Stimulated activated CD4-positive, alpha-beta T cell treated with anti-CD3 and anti-CD28 coated beads, TNF-alpha, amount 100 ng/mL, for 24 hours (primary cell): ENCODE measurements at places on chromosomes 3 and 15.

GRCh38 chr15:80121546-80121945 is 31.3 kb upstream of the FAH start:
- DNase-seq = no peak

DNA sequence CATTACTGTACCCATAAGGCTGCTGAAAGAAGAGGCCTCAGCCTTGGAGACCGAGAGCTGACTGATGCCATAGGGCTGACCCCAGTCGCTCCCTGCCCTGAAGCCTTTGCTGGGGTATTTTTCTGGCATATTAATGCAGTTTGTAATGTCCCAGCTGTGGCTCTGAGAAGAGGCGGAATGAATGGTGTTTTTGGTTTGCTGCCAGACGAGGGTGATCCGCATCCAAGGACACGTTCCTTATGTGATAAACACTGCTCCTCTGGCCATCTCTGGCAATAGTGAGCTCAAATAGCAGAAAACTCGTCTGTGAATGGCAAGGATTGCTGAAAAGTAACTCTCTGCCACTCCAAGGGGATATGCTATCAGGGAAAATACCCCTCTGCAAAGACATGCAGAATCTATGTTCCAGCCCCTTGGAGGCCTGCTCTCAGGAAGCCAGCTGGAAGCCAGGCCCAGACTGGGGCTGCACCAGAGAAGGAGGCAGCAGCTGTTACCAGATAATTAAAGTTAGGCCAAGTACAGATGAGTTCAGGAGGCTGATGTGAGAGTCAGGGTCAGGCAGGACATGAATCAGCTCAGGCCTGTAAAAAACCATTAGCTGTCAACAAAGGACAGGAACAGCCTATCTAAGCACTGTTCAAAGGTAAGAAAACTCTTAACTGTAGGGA is 28.9 kb upstream of the KLHL6 start:
- DNase-seq = no peak

- no peak for DNase-seq
Measured at GRCh38 chr3:18346097-18346496, 79.0 kb downstream of the SATB1 start.

DNA sequence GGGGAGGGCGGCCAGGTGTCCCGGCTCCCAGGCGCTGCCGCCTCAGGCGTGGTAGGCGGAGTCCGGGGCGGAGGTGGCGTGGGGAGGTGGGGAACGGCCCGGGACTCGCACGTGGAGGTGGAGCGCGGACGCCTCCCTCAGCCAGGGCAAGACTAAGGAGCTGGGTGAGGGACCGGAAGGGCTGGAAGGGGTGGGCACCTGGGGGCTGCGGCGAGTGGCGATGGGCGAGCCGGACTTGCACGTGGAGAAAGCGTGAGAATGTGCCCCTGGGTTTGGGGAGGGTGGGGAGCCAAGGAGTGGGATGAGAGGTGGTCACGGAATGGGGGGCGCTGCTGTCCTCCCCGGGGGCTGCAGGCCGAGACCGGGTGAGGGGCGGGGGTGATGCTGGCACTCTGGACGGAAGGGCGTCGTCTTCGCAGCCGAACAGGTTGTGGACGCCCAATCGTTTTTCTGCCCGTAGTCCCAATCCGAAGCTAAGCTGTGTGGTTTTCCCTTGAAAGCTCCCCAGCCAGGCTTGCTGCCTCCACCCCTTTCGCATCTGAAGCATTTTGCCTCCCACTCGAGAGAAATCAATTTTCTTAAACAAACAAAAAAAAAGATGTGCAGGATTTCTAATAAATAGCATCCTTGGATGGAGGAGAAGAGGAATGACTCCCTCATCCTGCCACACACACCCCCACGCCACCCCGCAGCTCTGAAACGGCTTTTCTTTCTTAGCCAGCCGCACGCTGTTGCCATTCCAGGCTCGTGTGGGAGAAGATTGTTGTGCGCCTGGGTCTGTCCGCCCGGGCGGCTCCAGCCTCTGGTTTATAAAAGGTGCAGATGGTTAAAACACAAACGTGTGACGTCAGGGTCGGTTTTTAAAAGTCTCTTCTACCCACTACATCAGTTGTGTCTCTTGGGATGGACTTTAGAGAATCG is 62.5 kb upstream of the ANKRD28 start:
- peak; percentile 40 for DNase-seq

DNA sequence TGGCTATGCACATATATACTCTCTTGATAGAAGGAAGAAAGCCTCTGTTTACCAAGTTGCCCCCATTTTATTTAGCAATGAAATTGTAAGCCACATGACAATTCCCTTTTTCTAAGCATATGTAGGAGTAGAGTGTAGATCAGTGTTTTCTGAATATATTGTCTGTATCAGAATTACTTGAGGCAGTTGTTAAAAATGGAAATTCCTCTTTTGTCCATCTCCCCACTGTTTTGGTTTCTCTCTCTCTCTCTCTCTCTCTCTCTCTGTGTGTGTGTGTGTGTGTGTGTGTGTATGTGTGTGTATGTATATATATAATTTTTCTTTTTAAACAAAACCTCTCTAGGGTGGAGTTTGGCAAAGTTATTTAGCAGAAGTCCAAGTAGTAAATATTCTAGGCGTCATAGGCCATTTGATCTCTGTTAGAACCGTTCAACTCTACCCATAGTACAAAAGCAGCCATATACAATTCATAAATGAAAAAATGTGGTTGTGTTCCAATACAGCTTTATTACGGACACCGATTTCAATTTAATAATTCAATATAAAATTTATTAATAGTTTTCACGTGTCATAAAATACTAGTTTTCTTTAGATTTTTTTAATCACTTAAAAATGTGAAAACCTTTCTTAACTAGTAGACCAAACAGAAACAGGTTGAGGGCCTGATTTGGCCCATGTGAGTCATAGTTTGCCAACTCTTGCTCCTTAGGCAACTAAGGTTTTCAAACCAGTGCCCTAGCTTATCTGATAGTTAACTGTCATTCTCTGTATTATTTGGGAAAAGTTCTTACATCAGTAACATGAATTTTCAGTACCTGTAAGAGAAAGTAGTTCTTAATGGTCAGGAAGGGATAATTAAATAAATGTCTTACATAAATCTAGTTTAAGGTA is 39.8 kb downstream of the UBE2E1 start:
- DNase-seq = no peak

- no peak for DNase-seq
Measured at GRCh38 chr3:140363801-140364200, 314.1 kb upstream of the TRIM42 start.

- no peak for DNase-seq
Measured at GRCh38 chr3:128271536-128272332, 118.5 kb downstream of the EEFSEC start.

DNA sequence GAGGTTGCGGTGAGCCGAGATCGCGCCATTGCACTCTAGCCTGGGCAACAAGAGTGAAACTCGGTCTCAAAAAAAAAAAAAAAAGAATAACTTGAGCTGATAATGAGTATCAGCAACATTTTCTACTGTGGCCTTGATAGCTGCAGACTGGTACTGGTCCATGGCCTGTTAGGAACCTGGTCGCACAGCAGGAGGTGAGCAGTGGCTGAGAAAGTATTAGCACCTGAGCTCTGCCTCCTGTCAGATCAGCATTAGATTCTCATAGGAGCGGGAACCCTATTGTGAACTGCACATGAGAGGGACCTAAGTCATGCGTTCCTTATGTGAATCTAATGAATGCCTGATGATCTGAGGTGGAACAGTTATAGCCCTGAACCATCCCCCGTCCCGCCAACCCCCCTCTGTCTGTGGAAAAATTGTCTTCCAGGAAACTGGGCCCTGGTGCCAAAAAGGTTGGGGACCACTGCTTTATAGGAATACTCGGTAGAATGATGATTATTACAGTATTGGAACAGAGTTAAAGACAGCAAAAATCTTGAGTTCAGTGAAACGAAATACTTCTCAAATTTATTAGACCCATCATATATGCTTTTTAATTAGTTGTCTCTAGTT is 126.0 kb downstream of the ZNF609 start:
- no peak for DNase-seq

GRCh38 chr3:72543246-72543645 is 305.0 kb downstream of the SHQ1 start:
- DNase-seq = no peak

GRCh38 chr3:5531741-5532290 is 344.3 kb downstream of the EDEM1 start:
- no peak for DNase-seq

DNA sequence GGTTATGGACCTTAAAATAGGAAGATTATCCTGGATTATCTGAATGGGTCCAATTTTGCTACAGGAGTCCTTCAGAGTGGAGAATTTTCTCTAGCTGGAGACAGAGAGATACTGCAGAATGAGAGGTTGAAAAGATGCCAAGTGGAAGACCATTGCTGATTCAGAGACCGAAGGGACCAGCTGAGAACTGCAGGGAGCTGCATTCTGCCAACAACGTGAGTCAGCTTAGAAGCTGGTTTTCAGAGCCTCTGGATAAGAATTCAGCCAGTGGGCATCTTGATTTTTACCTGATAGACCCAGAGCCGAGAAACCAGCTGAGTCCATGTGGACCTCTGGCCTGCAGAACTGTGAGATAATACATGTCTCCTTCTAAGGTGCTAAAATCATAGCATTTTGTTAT is 234.0 kb downstream of the NR2F2 start:
- DNase-seq = no peak

GRCh38 chr3:133478624-133479023 is 78.8 kb downstream of the BFSP2 start:
- no peak for DNase-seq

GRCh38 chr3:24128199-24129005 is 183.3 kb downstream of the NR1D2 start:
- DNase-seq = no peak

DNA sequence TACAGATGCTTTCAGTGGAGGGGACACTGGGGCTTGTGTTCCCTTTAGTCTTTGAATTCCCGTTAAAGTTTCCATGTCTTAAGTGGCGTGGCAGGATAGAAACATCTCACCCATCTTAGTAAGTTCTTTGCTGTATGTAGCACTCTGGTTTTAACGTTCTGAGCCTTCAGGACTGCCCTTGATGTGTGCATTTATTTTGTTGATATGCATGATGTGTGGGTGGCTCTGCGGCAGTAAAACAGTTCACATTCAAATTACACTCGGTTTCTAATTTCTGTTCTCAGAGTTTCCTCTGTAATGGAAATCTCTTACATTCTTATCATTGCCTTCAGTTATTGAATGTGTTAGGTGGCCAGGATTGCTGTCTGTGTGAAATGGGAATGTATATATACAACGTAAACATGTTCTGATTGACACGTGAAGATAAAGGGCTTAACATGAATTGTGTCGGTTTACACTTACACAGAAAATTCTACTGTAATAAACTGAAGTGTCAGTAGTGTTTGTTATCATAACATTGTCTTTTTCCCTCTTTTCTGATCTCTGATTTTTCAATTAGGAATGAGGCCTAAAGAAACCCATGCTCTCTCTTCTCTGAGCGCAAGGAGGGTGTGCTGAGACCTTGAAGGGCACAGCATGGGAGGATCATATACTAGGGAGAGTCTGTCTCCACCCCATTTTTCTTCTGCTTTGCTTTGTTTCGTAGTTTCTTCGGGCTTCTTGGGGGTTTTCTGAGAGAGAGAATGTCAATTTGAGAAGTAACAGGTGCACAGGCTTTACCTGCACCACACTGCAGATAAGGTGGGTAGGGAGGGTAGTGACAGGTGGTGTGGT is 51.5 kb downstream of the IGF1R start:
- no peak for DNase-seq

DNA sequence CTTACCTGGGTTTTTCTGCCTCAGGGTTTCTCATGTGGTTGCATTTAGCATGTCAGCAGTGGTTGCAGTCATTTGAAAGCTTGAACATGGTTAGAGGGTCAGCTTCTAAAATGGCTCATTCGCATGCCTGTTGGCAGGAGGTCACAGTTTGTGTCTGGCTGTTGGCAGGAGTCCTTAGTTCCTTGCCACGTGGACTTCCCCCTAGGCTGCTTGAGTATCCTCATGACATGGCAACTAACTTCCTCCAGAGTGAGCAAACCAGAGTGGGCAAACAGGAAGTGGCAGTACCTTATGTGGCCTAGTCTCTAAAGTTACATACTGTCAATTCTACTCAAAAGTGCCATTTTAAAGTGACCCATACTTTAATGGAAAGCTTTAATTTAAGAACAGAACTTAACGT is 3.4 kb upstream of the UNC13C start:
- DNase-seq = no peak

DNA sequence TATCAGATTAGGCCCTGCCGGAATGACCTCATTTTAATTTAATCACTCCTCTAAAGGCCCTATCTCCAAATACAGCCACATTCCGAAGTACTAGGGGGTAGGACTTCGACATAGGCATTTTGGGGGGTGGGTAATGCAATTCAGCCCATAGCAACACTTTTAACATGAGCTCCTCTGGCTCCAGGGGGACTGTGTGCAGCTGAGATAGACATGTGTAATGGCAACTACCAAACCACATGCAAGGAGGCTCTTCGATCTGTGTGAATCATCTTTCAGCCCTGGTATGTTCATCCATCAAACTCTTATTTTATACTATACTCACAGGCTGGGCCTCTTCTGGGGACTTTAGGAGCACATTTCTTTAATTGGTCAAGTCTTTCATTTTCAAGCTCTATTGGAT is 57.4 kb upstream of the PPARG start:
- DNase-seq = no peak

- no peak for DNase-seq
Measured at GRCh38 chr15:45854455-45855202, 219.8 kb downstream of the SQOR start.

- no peak for DNase-seq
Measured at GRCh38 chr3:180290300-180290699, 253.6 kb upstream of the PEX5L start.

- DNase-seq = no peak
Measured at GRCh38 chr3:129971351-129972052, 3.0 kb upstream of the TRH start.

GRCh38 chr3:65996589-65996988 is 42.1 kb downstream of the MAGI1 start:
- no peak for DNase-seq

DNA sequence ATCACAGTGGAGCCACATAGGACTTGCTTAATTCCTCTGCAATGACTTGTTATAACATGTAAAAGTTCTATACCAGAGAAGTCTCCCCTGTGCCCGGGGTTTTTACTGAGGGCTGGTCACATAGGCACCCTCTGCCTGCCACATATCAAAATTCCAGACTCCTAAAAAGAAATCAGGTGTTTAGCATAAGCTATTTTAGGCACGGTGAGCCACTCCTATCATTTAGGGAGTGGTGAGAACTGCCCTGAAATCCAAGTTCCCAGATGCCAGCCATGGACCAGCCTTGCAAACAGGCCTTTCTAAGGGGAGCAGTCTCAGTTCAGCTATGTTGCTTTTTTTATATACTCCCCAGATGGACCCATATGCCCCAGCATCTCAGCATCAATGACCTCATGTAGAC is 130.3 kb downstream of the THSD4 start:
- no peak for DNase-seq

GRCh38 chr3:124295362-124295761 is 303.4 kb upstream of the ROPN1 start:
- DNase-seq = no peak
